ENCODE measurements at places on chromosomes 2 and 18.

GRCh38 chr18:57220480-57220879 lies 73.6 kb downstream of the BOD1L2 start:
- no peak for DNase-seq

DNA sequence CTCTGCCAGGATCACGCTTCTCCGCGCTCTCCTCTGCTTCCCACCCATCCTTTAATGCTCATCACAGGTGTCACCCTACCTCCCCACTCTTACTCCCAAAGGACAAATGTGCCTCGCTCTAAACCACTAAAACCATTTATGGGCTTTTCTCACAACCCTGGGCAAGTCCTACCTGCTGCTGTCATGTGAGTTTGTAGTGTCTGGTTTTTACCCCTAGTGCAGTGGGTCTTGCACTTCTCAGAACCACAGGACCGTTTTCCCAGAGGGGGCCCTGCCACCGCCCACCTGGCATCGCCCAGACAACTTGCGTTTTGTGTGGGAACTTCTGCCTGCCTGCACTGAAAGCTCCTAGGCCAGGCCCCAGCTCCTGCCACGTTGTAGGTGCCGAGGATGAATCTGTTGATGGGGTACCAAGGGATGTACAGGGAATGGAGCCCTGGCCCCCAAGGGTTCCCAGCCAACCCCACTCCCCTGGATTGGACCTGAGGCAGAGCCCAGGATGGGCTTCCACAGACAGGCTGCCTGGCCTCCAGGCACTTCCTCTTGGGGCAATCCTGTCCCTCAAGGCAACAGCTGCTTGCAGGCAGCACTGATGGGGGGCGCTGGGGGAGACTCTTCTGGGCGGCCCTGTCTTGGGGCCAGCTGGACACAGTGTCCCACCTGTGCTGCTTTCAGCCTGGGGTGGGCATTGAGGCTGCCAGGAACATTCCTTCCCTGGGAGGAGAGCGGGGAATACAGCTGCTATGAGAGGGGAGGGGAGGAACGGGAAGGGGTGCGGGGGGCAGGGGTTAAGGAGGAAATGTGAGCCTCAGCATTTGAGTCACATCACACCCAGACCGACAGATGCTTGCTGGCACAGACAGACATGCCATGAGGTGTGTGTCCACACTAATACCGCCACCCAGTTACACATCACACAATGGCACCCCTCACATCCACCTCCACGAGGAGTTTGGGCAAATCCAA lies 176.3 kb downstream of the ZFP36L2 start:
- DNase-seq, result no peak

DNA sequence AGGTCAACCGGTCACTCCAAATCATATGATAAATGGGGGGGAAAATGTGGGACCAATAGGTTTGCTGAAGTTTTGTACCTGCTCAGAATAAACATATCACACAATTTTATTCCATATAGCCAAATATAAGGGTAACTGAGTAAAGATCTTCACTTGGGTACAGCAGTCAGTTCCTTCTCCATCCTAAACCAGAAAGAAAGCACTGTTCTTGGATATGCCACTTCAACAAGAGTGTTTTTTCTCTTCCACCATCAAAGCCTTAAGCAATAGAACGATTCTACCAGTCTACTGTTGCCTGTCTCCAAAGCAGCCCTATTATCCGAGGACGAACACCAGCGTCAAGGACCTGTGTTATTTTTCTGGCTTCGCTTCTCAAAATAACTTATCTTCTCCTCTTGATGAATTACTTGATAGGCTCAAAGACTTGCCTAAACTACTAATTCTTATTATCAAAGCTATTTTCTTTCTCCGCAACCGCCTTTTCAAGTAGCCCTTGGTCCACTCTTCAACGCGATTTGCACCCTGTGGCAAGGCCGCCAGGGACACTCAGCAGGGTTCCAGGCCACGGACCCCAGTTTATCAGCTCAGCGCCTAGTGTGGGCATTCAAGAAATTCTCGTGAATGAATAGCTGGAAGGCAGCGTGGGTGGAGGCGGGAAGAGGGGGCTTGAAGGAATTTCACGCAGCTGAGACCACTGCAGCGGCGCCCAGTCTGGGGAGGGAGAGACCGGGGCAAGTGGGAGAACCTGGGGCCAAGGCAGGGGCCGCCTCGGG lies 646 bp downstream of the ALS2 start:
- DNase-seq, result peak; percentile 11

- no peak for DNase-seq
These were observed 69.7 kb downstream of the PRKCE start for GRCh38 chr2:45721150-45721549.

DNA sequence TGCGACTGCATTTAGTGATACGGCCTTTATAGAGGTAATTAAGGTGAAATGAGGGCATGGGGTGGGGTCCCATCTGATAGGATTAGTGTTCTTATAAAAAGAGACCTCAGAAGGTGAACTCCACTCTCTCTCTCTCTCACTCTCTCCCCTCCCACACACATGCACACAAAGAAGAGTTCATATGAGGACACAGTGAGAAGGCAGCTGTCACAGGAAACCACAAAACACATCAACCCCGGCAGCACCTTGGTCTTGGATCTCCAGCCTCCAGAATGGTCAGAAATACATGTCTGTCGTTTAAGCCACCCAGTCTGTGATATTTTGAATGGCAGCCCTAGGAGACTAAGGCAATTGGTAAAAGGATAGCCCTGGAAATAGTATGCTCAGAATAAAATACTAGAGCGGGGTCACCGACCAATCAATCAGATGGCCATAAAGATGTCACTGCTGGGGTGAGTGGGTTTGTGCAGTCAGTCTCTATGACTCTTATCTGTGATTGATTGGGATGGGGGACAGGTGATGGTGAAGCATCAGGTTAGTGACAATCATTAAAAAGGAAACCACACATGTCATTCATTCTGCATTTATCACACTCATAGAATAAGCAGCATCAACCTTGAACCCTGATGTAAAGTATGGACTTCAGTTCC lies 118.9 kb upstream of the POU3F3 start:
- DNase-seq, result no peak

Data from AG10803 (cell line).